Liver (tissue), 10 donors: ENCODE measurements at places on chromosomes 2 and 18. TPM values are rescaled to one million over a fixed set of nuclear protein-coding genes. Genes with fewer than 3 reads are reported as not detected.
A peak's percentile ranks its signal among the peaks of the same experiment; 100 is the strongest.

Gene CGREF1
- 16.1 TPM for polyA plus RNA-seq

Gene MGAT4A
- 3.4 TPM for polyA plus RNA-seq

GRCh38 chr2:202129841-202130240, 56.8 kb downstream of the KIAA2012 start:
- no peak for DNase-seq

DNA sequence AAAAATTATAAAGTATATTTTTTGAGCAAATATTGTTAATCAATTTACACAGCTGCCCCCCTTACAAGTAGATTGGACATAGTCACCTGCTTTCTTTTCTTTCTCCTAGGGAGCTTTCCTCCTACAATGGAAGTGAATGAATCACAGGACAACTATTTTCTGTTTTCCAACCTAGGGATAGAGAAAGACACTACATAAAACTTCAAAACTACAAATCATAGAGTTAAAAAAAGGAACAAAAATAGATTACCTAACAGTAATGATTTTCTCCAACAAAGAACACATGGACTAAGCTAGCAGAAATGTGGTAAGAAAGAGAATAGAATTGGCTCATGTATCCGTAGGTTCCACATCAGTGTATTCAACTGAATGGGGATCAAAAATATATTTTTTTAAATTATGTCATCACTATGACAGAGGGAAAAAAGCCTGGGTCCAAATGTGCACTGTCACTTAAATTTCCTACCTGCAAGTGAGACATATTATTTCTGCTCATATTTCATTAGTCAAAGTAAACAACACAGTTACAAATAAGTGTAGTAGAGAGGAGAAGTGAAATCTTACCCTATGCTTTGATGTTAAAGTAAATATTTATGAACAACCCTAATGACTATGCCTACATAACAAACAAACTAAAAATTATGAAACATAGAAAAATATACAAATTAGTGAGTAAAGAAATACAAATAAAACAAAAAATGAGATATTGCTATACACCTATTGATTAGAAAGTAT, 756.7 kb downstream of the SOCS6 start:
- no peak for DNase-seq

GRCh38 chr18:34928088-34928753, 113.0 kb upstream of the MAPRE2 start:
- peak; percentile 44 for DNase-seq

DNA sequence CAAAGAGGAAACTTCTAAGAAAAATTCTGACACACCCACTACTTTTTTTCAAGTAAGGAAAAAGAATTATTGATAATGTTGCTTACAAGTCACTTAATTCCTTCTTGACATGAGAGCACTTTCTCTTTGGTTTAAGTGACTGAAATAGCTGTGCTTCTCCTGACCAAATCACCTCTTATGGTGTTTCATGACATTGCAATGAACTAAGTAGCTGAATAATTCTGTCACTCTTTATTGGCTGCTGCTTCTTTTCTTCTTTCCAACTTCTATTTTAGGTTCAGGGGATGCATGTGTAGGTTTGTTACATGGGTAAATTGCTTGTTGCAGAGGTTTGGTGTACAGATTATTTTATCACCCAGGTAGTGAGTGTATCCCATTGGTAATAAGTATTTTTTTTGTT, 447.6 kb upstream of the NETO1 start:
- no peak for DNase-seq
